Stimulated activated naive CD4-positive, alpha-beta T cell (primary cell): ENCODE measurements at places on chromosomes 3 and 15.

DNA sequence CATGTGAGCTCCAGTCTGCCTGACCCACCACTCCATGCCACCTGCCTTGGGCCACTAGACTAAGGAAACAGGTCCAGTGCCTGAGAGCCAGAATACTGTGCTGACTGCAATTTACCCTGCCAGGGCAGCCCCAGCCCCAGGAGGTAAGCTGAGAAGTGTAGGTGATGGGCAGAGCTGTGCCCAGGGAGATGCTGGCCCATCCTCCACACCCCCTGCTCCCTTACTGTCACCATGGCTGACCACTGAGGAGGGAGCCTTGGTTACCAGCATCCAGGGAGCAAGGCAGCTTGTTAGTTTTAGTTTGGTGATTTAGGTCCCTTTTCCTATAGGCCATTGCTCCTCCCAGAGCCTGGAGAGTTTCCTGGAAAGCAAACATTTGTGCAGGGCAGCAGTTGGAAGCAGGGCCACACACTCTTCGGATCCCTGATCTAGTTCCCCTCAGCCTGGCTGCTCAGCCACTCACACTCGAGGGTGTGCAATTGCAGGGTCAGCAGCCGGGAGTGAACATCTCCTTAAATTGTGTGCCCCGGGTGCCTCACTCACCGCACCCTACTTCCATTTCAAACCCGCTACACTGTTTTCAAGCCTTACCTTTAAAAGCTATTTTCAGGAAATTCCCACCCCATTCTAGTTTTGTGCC, 2.0 kb downstream of the GALNT15 start:
- no peak for DNase-seq

GRCh38 chr3:122689587-122689986, 8.9 kb downstream of the PARP14 start:
- no peak for DNase-seq

- no peak for DNase-seq
Observed at GRCh38 chr3:16372362-16373292, 107.6 kb downstream of the OXNAD1 start.

- no peak for DNase-seq
Observed at GRCh38 chr3:65961733-65962132, 77.0 kb downstream of the MAGI1 start.

- DNase-seq: no peak
Observed at GRCh38 chr3:53696401-53697172, 149.6 kb downstream of the CHDH start.

DNA sequence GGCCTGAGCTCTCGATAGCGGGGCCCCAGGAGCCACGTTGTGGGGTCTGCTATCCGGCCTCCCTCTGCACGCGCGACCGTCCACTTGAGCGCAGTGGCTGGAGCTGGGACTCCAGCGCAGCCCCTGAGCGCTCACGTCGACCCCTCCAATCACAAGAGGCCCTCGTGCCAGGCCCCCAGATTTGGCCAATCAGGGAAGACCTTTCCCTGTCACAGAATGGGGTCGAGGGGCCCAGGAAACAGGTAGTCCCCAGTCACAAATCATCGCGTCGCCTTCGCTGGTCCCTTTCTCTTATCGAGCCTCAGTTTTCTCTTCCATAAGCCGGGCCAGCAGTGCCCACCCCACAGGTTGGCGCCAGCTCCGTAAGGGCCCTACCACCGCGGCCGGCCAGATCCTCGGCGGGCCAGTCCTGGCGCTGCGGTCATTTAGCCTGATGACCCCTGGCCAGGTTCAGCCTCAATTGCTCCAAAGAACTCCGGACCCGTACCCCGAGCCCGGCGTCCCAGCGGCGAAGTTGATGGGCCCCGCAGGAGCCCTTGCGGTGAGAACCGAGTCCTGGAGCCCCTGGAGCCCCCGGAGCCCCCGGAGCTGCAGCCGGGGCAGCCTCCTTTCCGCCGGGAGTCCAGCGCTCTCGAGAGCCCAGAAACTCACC, 435 bp downstream of the ALDH1L1 start:
- no peak for DNase-seq

GRCh38 chr3:173892547-173892946, 495.0 kb downstream of the NLGN1 start:
- no peak for DNase-seq

GRCh38 chr3:172246107-172246844, 202.0 kb downstream of the GHSR start:
- no peak for DNase-seq

DNA sequence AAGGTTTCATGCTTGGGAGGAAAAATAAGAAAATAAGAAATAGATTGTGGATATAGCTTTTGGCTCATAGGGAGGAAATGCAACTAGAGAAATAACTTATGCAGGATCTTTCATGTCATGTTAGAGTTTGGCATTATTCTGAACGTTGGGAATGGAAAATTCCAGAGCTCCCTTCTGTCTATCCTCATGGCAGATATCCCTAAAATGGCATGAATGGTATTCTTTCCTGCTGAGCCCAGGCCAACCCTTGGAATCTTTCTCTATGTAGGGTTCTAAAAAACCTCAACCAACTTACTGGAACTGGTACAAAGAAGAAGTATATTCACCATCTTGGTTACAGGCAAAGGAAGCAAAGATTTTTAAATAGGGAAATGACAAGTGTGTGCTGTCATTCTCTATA, 212.5 kb downstream of the CHST2 start:
- DNase-seq: no peak

- DNase-seq: no peak
Observed at GRCh38 chr3:192706272-192706671, 21.1 kb downstream of the FGF12 start.

DNA sequence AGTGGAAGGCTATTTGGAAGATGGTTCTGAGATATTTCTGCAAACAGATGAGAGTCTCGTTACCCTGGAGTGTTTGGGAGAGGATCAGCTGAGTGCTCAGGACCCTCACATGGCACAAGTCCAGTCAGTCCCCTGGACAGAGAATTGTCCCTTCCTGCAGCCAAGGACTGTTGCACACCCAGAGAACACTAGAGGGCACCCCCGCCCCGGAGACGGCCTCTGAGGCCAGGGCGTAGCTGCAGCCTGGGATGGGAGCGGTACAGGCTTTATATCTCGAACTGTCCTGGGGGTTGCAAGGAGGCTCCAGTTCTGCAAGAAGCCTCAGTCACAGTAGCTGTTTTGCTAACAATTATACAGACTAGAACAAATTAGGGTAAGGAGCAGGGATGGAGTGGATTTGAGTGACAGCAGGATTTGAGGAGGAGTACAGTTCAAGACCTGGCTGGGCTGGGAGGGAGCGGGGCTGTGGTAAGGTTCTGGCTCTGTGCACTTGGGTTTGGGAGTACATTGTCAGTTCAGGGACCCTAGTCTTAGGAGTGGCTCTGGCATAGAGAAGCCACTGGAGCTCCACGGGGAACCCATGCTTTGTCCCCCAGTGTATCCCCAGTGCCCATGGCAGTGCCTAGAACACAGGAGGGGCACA, 67.6 kb upstream of the HACD2 start:
- DNase-seq: no peak
